ENCODE measurements at places on chromosomes 11 and 22.

DNA sequence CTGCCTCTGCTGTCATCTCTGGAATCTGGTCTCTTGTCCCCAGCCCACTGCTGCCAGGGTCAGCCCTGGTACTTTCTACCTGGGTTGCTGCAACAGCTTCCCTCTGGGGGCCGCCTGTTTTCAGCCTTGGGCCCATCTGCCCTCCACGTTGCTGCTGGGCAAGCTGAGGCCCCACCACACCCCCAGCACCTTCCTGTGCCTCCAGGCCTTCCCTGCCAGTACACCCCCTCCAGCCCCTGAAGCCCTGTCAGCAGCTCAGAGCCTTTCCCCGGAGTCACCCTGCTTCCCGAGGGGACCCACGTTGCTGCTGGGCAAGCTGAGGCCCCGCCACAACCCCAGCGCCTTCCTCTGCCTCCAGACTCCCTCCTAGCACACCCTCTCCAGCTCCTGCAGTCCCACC, 3.3 kb upstream of the SAMM50 start:
- no peak for DNase-seq

GRCh38 chr11:62883673-62884072, 3.0 kb downstream of the SLC3A2 start:
- DNase-seq = no peak

GRCh38 chr11:133531458-133531857, 843 bp downstream of the OPCML start:
- DNase-seq = no peak

- DNase-seq = no peak
Measured at GRCh38 chr11:44338026-44338425, 28.1 kb upstream of the ALX4 start.

DNA sequence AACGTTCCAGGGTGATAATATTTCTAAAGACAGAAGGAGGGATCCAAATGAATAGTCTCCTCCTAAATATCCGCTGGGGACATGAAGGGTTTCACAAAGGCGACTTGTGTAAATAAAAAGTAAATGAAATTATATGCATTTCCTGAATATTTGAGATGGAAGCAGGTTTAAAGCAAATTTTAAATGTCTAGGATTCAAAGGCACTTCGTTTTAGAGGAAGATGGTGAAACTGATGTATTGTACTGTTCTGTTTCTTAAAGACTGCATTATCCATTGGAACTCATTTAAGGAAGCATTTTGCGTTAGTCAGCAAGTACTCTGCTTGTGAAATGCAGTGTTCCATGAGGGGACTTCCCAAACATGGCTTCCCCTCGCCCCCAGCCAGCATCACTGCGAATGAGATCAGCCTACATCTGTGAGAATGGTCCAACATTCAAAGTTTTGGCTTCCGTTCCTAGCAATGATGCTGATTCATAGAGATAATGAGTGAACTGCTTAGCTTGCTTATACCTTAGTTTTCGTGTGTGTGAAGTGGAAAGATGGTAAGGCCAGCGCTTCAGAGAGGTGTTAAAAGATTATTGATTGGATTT, 1.5 kb downstream of the RAB39A start:
- no peak for DNase-seq

DNA sequence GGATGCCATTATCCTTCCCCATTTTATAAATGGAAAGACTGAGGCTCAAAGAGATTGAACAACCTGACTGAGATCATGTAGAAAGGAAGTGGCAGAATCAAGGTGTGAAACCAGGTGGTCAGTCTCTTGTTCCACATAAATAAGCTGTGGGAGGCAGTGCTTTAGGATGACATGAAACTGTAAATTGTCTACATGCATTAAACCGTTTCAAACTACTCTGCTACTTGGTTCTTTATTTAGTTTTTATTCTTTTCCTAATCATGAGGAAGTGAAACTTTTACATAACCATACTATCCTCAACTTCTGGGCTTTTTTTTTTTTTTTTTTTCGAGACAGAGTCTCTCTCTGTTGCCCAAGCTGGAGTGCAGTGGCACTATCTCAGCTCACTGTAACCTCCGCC, 34.9 kb downstream of the CADM1 start:
- DNase-seq = no peak

- no peak for DNase-seq
Measured at GRCh38 chr22:30286331-30286730, 3.0 kb downstream of the CASTOR1 start.

- DNase-seq = no peak
Measured at GRCh38 chr22:38740754-38741153, 15.0 kb downstream of the SUN2 start.

GRCh38 chr11:1864831-1865665, 12.2 kb downstream of the LSP1 start:
- DNase-seq = no peak

DNA sequence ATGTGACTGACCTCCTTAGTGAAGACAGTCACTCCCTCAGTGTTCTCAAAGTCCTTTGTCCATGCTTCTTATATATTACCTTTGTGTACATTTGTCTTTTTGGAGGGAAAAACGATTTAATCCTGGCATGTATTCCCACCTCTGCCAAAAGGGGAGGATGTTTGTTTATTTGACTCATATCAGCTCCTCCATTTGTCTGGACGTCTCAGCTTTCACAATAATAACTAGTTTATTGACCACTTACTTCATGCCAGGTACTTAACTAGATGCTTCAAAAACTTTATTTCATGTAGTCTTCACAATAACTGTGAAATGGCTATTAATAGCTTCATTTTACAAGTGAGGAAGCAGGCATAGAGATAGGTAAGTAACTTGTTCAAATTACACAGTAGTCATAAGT, 5.3 kb downstream of the TBCEL start:
- no peak for DNase-seq

DNA sequence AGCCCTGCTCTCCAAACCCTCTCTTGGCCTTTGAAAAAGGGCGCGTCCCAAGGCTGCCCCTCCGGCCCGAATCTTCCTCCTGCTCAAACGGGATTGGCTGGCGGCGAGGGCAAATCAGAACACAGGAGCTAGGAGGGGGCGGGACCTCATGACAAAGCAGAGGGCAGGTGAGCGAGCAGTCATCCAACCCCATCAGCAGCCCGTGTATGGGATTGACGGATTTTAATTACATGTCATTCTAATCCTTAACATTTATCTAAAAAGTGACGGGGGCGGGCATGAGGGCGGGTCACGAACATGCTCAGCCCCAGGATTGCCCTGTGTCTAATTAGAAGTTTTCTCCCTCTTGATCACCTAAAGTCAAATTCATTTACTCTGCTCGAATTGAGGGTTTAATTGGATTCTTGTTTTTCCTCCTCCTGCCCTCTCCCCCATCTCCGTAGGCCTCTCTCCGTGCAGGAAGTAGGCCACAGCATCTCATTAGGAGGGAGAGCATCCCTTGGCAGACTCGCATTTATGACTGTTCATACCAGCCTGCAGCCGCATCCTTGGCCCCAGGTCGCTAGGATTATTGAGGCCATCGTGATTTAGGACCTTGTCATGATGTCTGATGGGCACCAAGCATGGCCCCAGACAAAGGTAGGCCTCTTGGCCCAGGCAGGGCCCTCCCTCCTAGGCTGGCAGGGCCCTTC, 147.1 kb downstream of the CHST1 start:
- DNase-seq = no peak

DNA sequence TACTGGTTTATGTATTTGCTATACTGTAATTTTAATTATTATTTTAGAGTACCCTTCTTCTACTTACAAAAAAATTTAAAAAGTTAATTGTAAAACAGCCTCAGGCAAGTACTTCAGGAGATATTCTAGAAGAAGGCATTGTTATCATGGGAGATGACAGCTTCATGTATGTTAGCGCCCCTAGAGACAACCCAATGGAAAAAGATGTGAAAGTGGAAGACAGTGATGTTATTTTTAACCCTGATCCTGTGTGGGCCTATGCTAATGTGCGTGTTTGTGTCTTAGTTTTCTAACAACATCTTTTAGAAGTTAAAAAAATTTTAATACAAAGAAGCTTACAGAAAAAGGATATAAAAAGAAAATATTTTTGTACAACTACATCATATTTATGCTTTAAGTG, 205.0 kb downstream of the FAM76B start:
- no peak for DNase-seq

DNA sequence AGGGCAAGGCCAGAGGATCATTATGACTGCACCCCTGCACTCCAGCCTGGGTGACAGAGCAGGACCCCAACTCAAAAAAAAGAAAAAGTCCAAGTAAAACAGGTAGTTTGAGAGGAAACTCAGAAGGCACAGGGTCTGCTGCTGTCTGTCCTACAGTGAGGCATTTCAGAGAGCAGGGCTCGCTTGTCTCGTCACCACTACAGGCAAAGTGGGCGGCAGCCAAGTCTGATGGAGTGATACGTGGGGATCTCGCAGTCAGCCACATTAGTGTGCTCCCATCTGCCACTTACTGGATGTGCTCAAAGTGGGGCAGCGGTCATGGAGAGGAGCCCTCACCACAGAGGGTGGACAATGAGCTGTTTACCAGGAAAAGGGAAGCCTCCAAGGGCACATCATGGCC, 42.1 kb downstream of the PI4KA start:
- DNase-seq = no peak

DNA sequence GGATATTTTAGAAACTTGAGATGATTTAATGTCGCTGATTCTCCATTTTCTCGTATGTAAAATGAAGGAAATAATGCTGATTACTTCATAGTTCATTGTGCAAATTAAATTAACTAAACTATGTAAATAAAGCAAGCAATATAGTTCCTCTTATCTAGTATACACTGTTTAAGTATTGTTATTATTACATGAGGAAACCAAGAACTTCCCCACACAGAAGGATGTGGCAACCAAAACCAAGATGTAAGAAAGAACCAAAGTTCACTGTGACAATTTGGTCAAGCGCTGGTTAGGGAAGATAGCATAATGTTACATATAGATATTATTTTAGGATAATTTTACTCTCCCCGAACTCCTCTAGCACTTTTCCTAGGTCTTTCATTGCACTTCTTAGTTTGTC, 103.2 kb downstream of the XKR3 start:
- DNase-seq = no peak
